ENCODE measurements at places on chromosomes 2 and 18.
A peak's percentile ranks its signal among the peaks of the same experiment; 100 is the strongest.

DNA sequence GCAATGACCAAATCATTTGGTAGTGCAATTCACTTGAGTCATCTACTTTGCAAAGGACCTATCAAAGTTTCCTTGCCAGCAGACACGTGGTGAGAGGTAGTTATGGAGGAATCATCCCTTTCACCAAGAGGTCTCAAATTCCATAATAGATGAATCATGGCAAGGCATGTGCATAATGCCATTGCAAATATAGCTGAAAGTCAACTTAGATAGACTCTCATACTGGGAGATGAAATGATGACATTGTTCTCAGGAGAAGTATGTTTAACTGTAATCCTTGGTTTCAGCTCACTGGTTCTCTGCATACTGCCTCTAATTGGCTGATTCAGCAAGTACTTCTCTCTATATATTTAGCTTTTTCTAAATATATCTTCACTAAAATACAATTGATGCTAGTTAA lies 57.2 kb downstream of the CALCRL start:
- H3K27ac ChIP-seq, result no peak overlapping the region
- no peak overlapping the region for H3K4me3 ChIP-seq
- no peaks in the 10 kb centered on the region for H3K27me3 ChIP-seq
- DNase-seq, result no peak

DNA sequence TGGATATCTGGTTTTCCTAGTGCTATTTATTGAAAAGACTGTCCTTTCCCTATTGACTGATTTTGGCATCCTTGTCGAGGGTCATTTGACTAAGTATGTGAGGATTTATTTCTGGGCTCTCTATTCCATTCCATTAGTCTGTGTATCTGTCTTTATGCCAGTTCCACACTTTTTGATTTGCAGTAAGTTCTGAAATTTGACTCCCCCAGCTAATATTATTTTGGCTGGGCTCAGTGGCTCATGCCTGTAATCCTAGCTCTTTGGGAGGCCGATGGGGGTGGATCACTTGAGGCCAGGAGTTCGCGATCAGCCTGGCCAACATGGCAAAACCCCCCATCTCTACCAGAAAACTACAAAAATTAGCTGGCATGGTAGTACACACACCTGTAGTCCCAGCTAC lies 46.8 kb upstream of the GAREM2 start:
- H3K36me3 ChIP-seq, result peaks cover 27% of the 10 kb centered on the region
- no peak overlapping the region for H3K4me3 ChIP-seq
- DNase-seq, result no peak
- no peaks in the 10 kb centered on the region for H3K27me3 ChIP-seq
- no peaks in the 10 kb centered on the region for H3K4me1 ChIP-seq
- H3K27ac ChIP-seq, result no peak overlapping the region

GRCh38 chr2:132392221-132392620 lies 24.4 kb upstream of the GPR39 start:
- DNase-seq, result no peak
- no peaks in the 10 kb centered on the region for H3K27me3 ChIP-seq
- no peaks in the 10 kb centered on the region for H3K36me3 ChIP-seq
- no peak overlapping the region for H3K27ac ChIP-seq
- H3K4me3 ChIP-seq, result no peak overlapping the region
- no peaks in the 10 kb centered on the region for H3K4me1 ChIP-seq

DNA sequence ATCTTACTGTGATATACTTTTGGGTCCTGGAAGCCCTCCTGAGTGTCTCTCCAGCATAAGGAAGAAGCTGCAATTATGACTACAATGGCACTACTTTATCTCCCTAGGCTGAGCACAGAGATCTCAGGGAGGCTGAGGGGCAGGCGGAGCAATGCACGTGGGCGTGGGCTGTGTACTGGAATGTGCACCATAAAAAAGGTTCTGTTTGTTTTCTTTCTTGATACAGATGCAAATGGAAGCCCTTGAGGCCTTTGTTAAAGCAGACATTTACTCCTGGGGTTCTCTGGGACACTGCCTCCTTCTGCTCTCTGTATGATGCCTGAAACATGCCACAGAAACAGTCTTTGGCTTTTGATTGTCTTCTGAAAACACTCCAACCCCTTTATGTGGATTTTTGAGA lies 79.1 kb upstream of the DLX2 start:
- no peaks in the 10 kb centered on the region for H3K4me1 ChIP-seq
- H3K4me3 ChIP-seq, result no peak overlapping the region
- H3K27me3 ChIP-seq, result no peaks in the 10 kb centered on the region
- H3K36me3 ChIP-seq, result no peaks in the 10 kb centered on the region
- DNase-seq, result no peak
- no peak overlapping the region for H3K27ac ChIP-seq

- no peak for DNase-seq
- H3K4me1 ChIP-seq, result no peaks in the 10 kb centered on the region
- no peaks in the 10 kb centered on the region for H3K36me3 ChIP-seq
- no peak overlapping the region for H3K4me3 ChIP-seq
These were observed 150.6 kb downstream of the MYCN start for GRCh38 chr2:16090650-16091575.

DNA sequence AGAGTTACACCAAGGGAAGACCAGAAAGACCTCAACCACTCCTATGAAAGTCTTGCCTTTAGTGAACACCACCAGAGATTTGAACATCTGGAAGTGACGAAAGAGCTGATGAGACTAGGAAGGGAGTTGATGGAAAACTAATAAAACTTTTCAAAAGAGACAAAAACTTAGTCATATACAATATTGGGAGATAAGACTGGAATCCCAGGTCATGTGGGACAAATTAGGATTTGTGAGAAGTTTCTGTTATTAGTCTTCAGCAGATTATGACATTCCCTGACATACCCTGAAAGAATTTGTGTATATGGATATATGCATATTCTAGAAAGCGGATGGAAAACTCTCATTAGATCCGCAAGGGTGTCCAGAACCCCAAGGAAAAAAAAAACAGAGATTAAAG lies 145.0 kb upstream of the LTBP1 start:
- H3K27me3 ChIP-seq, result no peaks in the 10 kb centered on the region
- no peak for DNase-seq
- no peaks in the 10 kb centered on the region for H3K4me1 ChIP-seq
- no peaks in the 10 kb centered on the region for H3K36me3 ChIP-seq
- H3K27ac ChIP-seq, result no peak overlapping the region

DNA sequence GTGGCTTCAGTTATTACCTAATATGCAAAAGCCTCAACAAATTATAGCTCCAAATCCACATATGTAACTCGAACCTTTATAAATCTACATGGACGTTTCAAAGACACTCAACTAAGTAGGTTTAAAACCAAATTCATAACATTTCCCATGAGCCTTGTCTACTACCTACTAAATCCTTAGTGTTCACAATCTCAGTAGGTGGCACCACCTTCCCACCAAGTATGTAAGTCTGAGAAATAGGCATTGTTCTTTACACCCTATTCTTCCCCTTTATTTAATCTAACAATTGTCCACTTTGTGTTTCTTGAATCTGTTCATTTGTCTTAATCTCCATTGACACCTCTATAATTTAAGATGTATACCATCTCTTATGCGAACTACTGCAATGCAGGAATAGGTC lies 4.6 kb downstream of the PIGN start:
- peaks cover 19% of the 10 kb centered on the region for H3K4me1 ChIP-seq
- H3K36me3 ChIP-seq, result no peaks in the 10 kb centered on the region
- no peak overlapping the region for H3K4me3 ChIP-seq
- no peak overlapping the region for H3K27ac ChIP-seq
- no peaks in the 10 kb centered on the region for H3K27me3 ChIP-seq

- DNase-seq, result no peak
- peaks cover 13% of the 10 kb centered on the region for H3K4me1 ChIP-seq
- peaks cover 14% of the 10 kb centered on the region for H3K36me3 ChIP-seq
- H3K4me3 ChIP-seq, result no peak overlapping the region
- H3K27me3 ChIP-seq, result no peaks in the 10 kb centered on the region
- no peak overlapping the region for H3K27ac ChIP-seq
These were observed 1.5 kb downstream of the ZC3H8 start for GRCh38 chr2:112253261-112253815.

DNA sequence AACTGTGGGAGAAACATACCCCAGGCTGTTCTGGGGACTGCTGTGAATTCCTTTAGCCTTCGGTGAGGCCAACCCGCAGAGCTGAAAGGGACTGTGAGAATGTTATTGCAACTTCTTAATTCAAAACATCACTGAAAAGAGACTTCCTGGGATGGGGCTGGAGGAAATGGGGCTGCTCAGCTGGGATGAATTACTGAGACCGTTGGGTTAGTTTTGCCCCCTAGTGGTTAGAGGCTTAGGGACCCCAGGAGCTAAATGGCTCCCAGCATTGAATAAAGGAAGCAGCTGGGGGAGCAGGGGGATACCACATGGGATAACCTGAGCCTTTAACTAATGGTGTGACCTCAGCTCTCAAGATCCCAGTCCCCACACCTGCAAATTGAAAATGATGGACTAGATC lies 941.1 kb upstream of the FANCL start:
- H3K27me3 ChIP-seq, result no peaks in the 10 kb centered on the region
- H3K4me1 ChIP-seq, result no peaks in the 10 kb centered on the region
- no peak overlapping the region for H3K4me3 ChIP-seq
- H3K36me3 ChIP-seq, result no peaks in the 10 kb centered on the region
- no peak overlapping the region for H3K27ac ChIP-seq

GRCh38 chr18:28766027-28766426 lies 589.1 kb upstream of the CDH2 start:
- no peaks in the 10 kb centered on the region for H3K4me1 ChIP-seq
- DNase-seq, result no peak
- no peak overlapping the region for H3K27ac ChIP-seq
- no peaks in the 10 kb centered on the region for H3K27me3 ChIP-seq

DNA sequence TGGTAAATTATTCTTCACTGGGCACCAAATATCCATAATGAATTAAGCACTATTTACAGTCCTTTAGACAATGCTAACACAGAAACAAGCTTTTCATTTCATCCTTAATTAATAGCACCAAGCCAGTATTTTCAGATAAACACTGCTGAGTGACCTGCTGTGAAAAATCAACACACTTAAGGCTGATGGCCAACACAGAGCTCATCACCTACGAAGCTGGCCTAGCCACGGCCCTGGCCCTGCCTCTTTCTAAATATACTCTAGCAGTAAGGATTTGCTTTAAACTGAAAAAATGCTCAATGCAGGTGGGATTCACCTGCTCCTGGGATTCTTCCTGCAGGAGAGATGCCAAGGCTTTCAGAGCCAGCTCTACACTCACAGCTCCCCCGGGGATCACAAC lies 18.4 kb downstream of the CYB5A start:
- no peak for DNase-seq
- no peaks in the 10 kb centered on the region for H3K27me3 ChIP-seq
- H3K27ac ChIP-seq, result no peak overlapping the region
- H3K4me3 ChIP-seq, result no peak overlapping the region

DNA sequence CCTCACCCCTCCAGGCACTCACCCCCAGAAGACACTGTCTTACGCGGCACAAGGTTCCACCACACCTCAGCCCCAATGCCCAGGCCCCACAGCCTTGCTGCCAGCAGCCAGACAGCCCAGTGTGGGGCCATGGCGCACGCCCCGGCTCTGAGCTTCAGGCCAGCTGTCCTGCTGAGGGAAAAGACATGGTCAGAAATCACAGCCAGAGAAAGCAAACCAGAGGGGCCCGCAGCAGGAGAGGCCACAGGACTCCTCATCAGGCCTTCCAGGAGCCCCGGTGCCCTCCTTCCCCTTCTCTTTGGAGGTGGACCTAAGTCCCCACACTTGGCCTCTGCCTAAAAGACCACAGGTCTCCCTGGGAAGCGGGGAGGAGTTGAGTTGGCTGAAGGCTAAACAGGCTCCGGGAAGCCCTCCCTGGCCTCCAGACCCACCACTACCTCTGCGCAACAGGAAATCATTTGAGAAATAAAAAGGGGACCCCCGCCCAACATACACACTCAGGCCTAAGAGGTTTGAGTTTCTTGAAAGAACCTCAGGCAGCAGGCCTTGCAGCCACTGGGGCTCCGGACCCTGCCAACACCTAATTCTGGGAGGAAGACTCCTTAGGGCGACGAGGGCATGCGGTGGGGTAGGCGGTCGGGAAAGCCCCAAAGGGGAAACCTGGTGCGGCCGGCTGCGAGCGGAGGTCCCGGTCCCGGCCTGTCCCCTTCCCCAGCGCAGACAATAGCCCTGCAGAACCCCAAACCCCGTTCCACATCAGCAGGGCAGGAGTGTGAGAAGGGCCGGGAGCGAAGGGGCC lies 1.9 kb downstream of the SEMA4C start:
- H3K4me1 ChIP-seq, result peaks cover 55% of the 10 kb centered on the region
- H3K27me3 ChIP-seq, result no peaks in the 10 kb centered on the region
- no peak for DNase-seq
- H3K27ac ChIP-seq, result peak overlapping the region; percentile 96
- peaks cover 46% of the 10 kb centered on the region for H3K36me3 ChIP-seq

DNA sequence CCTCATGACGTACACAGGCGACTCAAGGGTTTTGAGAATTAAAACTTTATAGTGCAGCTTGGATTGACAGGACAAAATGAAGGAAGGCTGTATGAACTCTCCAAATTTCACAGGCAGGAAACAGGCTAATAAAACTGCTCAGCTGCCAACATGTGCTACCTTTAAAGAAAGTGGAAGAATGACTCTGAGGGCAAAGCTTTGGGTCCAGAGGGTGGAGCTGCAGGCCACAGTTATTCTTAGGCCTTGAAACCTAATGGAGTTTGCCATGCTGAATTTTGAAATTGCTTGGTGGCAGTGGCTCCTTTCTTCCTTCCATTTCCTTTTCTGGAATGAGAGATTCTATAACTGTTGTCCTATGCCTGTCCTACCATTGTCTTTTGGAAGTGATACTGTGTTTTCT lies 34.8 kb downstream of the HAT1 start:
- peaks cover 5% of the 10 kb centered on the region for H3K36me3 ChIP-seq
- H3K27ac ChIP-seq, result no peak overlapping the region
- H3K4me3 ChIP-seq, result no peak overlapping the region
- DNase-seq, result no peak
- no peaks in the 10 kb centered on the region for H3K4me1 ChIP-seq

- DNase-seq, result no peak
- peaks cover 29% of the 10 kb centered on the region for H3K4me1 ChIP-seq
- peak overlapping the region; percentile 71 for H3K27ac ChIP-seq
- peak overlapping the region; percentile 37 for H3K4me3 ChIP-seq
These were observed 10.8 kb upstream of the MAPRE2 start for GRCh38 chr18:35030277-35030989.

- H3K4me1 ChIP-seq, result peaks cover 27% of the 10 kb centered on the region
- DNase-seq, result no peak
- H3K27me3 ChIP-seq, result no peaks in the 10 kb centered on the region
- H3K36me3 ChIP-seq, result no peaks in the 10 kb centered on the region
- H3K4me3 ChIP-seq, result no peak overlapping the region
- H3K27ac ChIP-seq, result no peak overlapping the region
These were observed 11.9 kb upstream of the ARID5A start for GRCh38 chr2:96524482-96525210.

GRCh38 chr18:77111449-77111848 lies 21.1 kb downstream of the MBP start:
- no peak overlapping the region for H3K4me3 ChIP-seq
- H3K27me3 ChIP-seq, result no peaks in the 10 kb centered on the region
- peak overlapping the region; percentile 89 for H3K27ac ChIP-seq
- H3K36me3 ChIP-seq, result peaks cover 6% of the 10 kb centered on the region
- H3K4me1 ChIP-seq, result peaks cover 90% of the 10 kb centered on the region

- DNase-seq, result peak; percentile 68
- H3K4me1 ChIP-seq, result peaks cover 10% of the 10 kb centered on the region
- peak overlapping the region; percentile 98 for H3K27ac ChIP-seq
These were observed 97.9 kb upstream of the SERTAD2 start for GRCh38 chr2:64751286-64752260.
